ENCODE measurements at places on chromosomes 3 and 15.

- DNase-seq = no peak
Observed at GRCh38 chr15:62482785-62483429, 317.8 kb upstream of the C2CD4B start.

GRCh38 chr3:139123377-139124095, 78.8 kb upstream of the PRR23C start:
- no peak for DNase-seq

DNA sequence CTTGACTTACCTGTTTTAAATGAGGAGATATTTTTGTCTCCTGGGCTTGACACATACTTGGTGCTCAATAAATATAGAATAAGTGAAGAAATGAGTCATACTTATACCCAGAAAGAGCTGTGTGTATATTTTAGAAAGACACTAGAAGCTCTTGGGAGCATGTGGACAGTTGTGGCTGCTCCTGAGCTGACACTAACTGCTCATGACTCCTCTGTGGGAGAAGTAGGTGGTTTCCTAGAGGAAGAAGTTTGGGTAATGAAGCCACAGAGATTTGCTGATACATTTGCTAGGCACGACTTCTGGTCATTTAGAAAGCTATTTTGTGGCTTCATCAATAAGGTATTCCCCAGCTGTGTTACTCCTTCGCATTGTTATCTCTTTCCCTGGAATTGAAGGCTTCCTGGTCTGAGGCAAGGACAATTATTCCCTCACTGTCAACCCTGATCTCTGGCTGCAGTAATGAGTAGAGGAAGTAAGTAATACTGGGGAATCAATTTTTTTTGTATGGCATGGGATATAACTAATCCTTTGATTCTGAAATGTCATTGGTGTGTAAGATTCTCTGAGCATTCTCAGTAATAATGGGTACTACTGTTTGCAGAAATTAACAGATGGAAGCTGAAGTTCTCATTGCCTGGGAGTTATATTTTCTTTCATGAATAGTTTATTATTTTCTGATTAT, 79.6 kb upstream of the DCBLD2 start:
- no peak for DNase-seq

GRCh38 chr15:78915341-78916087, 29.3 kb downstream of the CTSH start:
- no peak for DNase-seq

GRCh38 chr15:31024979-31025378, 33.6 kb upstream of the MTMR10 start:
- no peak for DNase-seq

GRCh38 chr3:68787106-68787626, 145.2 kb downstream of the TAFA4 start:
- no peak for DNase-seq

DNA sequence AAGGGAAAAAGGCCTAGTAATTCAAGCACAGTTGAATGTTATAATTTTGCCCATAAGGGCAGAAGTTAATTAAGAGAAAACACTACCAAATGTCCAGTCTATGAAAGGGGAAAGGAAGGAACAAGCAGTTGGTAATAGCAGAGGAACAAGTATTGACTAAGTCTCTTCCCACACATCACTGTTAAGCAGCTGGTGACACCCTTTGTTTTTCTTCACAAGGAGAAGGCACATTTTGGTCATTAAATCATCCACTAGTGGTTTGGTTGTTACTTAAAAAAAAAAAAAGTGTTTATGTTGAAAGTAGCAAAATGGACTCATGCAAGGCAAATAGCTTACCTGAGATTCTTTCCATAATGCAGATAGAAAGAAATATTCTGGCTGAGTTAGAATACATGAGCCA, 321.4 kb upstream of the NECTIN3 start:
- DNase-seq = no peak

GRCh38 chr3:105733356-105733755, 135.5 kb downstream of the CBLB start:
- no peak for DNase-seq

DNA sequence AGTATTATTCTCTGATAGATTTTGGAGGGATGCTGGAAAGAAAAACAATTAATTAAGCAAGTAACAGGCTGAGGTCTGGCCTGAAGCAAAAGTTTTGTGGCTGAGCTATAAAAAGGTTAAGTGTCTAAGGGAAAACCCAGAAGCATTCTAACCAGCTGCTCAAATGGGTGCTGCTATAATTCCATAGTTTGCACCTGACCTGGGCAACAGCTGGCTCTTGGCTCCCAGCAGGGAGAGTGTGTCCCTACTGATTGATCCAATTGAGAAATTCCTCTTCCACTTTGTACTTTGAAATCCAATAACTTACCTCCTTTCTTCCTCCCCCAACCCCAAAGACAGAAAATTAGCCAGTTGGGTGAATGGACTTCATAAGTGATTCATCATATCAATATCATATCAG, 27.7 kb upstream of the SMAD3 start:
- no peak for DNase-seq

- DNase-seq = no peak
Observed at GRCh38 chr3:98359993-98360675, 6.5 kb downstream of the OR5K4 start.

DNA sequence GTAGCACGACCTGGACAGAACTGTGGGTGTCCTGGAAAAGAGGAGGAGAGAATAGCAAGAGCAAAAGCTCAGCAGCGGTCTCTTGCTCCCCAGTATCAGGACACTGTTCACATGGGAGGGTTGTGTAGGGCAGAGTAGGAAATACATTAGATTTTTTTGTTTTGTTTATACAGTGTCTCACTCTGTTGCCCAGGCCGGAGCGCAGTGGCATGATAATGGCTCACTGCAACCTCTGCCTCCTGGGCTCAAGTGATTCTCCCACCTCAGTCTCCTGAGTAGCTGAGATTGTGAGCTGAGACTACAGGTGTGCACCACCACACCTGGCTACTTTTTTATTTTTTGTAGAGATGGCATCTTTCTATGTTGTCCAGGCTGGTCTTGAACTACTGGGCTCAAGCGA, 53.3 kb downstream of the FNDC3B start:
- DNase-seq = no peak

- DNase-seq = no peak
Observed at GRCh38 chr15:67826717-67827561, 1.6 kb downstream of the SKOR1 start.

DNA sequence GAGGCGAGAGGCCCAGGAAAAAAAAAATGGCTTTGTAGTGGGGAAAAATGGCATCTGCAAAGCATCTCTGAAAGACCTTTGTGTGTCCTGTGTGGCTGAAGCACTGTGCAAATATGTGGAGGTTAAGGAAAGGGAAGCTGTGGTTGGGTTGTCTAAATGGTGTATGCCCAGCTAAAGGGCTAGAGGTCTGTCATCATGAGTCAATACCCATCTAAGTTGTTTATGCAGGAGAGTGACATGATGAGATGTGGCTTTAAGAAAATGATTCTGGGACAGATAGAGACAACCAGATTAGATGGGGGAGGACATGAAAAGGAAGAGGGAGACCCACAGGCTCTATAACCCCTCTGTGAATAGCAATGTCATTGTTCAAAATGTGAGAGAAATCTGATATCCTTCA, 280.7 kb downstream of the MFSD1 start:
- peak; percentile 5 for DNase-seq

DNA sequence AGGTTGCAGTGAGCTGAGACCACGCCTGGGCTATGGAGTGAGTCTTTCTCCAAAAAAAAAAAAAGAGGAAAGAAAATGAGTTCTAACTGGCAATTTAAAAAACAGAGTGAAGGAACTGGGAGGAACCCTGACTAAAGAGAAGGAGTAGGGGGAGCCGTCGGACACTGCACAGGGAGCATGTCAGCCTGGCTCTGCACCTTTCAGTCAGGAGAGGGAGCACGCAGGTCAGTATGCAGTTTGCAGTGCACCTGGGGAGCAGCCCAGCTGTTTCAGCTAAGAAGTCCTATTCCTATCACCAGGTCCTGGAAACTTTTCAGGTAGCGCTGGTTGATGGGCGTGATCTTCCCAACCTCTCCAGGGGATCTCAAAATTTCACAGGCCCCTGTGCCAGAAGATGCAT, 14.9 kb upstream of the ZXDC start:
- DNase-seq = no peak

DNA sequence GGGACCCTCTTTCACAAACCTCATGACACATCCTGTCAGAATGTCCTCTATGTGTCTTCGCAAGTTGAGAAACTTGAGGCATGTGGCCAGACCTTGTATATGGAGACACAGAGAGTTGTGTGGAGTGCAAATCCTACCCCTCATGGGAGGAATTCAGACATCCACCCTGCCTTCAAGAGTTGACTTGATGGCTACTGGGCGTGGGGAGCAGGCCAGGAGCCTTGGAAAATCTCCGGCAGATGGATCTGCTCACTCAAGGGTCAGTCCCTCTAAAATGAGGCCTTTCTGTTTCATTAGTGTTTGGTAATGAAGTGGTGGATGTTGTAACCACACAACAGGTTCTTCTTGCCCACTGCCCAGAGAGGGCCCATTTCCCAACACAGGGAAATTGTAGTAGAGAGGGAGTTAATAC, 79.0 kb downstream of the ASB7 start:
- no peak for DNase-seq

GRCh38 chr15:83973816-83974215, 261.8 kb upstream of the GOLGA6L4 start:
- no peak for DNase-seq

DNA sequence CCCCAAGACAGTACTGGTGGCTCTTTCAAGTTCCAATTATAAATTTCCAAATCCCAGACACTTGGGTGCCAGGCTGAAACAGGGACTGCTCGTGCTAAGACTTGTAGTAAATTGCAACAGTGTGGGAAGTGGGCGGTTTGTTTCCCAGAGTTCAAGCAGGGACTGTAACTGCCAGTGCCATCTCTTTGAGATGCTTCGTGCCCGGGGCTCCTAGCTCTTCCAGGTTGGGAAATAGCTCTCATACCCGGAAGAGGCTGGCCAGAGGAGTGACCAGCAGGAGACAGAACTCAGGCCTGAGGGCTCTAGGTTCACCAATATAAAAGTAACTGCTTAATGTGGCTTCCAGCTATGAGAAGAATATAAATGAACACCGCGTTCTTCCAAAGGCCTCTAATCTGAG, 54.0 kb upstream of the NEO1 start:
- no peak for DNase-seq

- DNase-seq = peak; percentile 77
Observed at GRCh38 chr3:38960042-38960622, 91.6 kb downstream of the SCN11A start.

DNA sequence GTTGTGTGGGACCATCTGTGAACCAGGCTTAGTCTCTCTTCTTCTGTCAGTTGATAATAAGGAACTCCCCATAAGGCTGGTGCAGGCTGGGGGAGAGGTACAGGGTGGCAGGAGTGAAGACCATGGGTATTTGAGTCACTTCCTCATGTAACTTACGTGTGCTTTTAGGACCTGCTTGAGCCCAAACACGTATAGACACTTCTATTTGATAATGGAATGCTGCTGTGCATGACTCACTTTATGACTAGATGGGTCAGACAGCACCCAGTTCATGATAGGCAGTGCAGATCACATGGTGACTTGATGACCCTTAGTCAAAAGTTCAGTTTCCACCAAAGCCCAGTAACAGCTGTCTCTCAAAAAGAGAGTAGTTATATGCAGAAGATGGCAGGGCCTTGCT, 490.9 kb downstream of the ZBBX start:
- DNase-seq = no peak

DNA sequence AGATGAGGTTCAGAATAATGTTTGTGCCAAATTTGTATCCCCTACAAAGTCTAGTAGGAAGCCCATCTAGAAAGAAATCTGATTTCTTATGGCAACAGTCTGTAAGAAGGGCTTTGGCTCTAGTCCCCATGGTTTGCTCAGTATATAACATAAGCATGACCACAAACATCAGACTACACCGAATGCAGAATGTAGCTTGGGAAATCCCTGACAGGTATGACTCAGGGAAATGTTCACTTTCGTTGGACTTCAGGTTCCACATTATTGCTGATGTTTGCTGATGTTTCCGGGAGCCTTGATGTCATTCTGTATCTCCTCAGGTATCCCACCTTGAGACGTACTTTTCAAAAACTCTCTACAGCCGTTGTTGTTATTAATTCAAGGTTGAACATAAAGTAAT, 304.4 kb upstream of the TGFBR2 start:
- DNase-seq = no peak

- no peak for DNase-seq
Observed at GRCh38 chr3:130939753-130940152, 45.9 kb downstream of the ATP2C1 start.

- DNase-seq = no peak
Observed at GRCh38 chr3:100149130-100149529, 34.8 kb upstream of the FILIP1L start.

GRCh38 chr15:88707771-88708654, 69.2 kb downstream of the ISG20 start:
- DNase-seq = peak; percentile 24

GRCh38 chr3:136262559-136262958, 12.4 kb downstream of the PCCB start:
- no peak for DNase-seq

- no peak for DNase-seq
Observed at GRCh38 chr15:59550530-59550929, 61.1 kb upstream of the GCNT3 start.

- DNase-seq = no peak
Observed at GRCh38 chr3:10726787-10727186, 89.2 kb upstream of the SLC6A11 start.

GRCh38 chr3:46979958-46980497, 562 bp downstream of the NBEAL2 start:
- no peak for DNase-seq

DNA sequence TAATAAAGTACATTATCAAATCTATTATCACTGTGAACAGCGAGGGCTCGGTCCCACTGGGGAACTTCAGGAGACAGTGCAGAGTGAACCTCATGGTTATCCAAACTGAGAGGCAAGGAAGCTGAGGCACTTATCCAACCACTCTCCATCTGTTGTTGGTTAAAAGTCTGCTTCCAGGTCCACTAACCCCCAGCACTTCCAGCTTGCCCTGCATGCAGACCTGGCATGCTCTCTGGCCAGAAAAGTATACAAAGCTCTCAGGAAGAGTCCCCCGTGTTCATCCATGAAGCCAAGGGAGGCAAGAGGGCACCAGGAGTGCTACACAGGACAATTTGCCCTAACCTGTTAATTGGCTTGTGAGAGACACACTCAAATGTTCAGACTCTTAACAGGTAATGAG, 36.0 kb downstream of the FBN1 start:
- no peak for DNase-seq

- DNase-seq = no peak
Observed at GRCh38 chr3:10522646-10523303, 17.4 kb upstream of the ATP2B2 start.

DNA sequence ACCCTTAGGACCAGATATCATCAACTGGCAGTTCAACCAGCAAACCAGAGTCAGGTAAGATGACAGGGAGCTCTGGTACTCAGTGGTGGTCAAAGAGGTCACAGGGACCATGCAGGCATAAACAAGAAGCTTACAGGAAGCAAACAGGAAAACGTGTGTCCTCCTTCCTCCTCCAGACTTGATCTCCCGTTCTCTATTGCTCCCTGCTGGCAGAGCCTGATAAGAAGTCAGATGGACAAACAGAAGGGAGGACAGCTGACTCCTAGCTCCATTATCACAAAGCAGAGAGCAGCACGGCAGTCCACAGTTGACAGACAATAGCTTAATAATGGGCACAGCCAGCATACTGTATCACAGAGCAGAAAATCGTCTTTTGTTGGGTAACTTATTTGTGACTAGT, 156.5 kb upstream of the SLC2A2 start:
- no peak for DNase-seq

- DNase-seq = no peak
Observed at GRCh38 chr3:58429657-58430056, 4.0 kb downstream of the PDHB start.

GRCh38 chr3:33060609-33061337, 36.2 kb downstream of the GLB1 start:
- no peak for DNase-seq

GRCh38 chr3:11818033-11818432, 28.7 kb downstream of the TAMM41 start:
- DNase-seq = no peak
